Bone marrow (tissue), 2 donors: ENCODE measurements at places on chromosomes 5 and 9.

GRCh38 chr9:1087120-1087881, 37.1 kb downstream of the DMRT2 start:
- DNase-seq = no peak

- DNase-seq = no peak
Observed at GRCh38 chr9:117156144-117156688, 258.6 kb downstream of the ASTN2 start.

GRCh38 chr5:178273665-178274541, 41.3 kb upstream of the PHYKPL start:
- DNase-seq = no peak

- no peak for DNase-seq
Observed at GRCh38 chr5:137304226-137304874, 194.8 kb downstream of the SPOCK1 start.

DNA sequence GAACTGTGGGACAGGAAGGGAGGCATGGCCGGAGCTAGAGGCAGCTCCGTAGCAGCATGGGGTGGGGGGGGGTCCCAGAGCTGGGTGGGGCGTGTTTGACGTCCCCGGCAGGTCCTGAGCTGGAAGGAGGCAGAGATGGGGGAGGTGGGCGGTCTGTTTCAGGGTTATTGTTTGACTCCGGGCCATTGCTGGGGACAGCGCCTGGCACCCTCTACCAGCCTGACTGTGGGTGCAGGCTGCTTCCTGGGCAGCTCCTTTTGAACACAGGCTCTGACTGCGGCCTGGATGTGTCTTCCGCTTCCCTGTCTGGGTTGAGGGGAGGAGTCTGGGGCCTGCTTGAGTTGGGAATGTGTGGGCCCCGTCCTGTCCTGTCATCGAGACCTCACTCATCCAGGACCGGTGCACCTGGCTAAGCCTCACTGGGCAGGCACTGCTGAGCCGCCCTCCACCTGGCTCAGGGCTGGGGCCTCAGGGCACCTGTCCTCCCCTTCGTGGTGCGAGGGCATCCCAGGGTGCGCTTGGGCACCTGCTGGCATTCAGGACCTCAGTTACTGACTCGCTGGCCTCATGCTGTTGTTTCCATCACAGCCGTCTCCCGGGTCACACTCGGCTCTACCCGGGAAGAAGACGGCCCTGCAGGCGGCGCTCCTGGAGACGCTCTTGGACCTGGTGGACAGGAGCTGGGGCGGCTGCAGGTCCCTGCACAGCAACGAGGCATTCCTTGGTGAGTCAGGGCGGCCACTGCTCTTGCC, 26.5 kb downstream of the CEP72 start:
- DNase-seq = no peak

- DNase-seq = no peak
Observed at GRCh38 chr9:3521966-3522365, 3.8 kb downstream of the RFX3 start.
